ENCODE measurements at places on chromosomes 1 and 21. TPM values are rescaled to one million over a fixed set of nuclear protein-coding genes. Genes with fewer than 3 reads are reported as not detected.
A peak's percentile ranks its signal among the peaks of the same experiment; 100 is the strongest.

GRCh38 chr1:58047265-58047858, 499.2 kb downstream of the OMA1 start:
- H3K27me3 ChIP-seq, result no peaks in the 10 kb centered on the region
- no peaks in the 10 kb centered on the region for H3K4me1 ChIP-seq
- no peak overlapping the region for H3K4me3 ChIP-seq

Gene U2AF1
- 40.9 TPM for total RNA-seq

DNA sequence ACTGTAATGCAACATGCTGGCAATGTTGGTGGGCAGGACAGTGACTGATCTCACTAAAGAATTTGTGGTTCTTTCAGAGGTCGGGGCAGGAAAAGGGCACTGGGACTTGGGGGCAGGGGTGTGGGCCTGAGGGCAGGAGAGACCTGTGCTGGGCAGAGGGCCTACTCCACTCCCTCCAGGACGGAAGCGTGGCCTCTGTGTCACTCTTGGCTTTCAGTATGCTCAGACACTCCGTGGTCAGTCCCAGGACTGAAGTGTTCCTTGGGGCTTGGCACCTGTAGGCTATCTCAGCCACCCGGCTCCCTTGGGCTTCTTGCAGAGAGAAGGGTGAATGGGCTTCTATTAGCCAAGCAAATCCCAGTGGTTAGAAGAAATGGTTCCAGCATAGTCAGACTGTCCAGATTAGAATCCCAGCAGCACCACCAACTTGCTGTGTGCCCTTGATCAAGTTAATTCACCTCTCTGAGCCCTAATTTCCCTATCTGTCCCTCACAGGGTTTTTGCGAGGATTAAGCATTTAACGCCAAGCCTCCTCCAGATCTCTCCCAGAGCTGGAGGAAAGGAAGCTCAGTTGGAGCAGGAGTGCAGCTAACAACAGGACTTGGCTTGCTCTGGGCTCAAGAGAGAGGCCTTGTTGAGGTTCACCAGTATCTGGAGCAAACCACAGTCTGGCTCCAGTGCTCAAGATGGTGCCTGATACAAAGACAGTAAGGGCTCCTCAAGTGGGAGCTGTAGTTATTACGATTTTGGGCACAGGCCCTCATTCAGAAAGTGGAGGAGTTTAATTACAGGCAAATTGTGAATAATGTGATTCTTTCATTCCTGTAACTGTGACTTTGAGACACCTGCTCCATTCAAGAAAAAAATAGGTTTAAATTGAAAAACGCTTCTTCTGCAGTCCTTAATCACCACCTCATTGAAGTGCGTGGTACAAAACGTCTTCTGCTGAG, 57.7 kb upstream of the LRP8 start:
- no peaks in the 10 kb centered on the region for H3K27me3 ChIP-seq
- no peak for DNase-seq
- no peak overlapping the region for H3K27ac ChIP-seq
- peaks cover 5% of the 10 kb centered on the region for H3K4me1 ChIP-seq
- no peaks in the 10 kb centered on the region for H3K36me3 ChIP-seq

Gene CFAP107
- total RNA-seq, result 1.1 TPM

Gene LCE1D
- total RNA-seq, result not detected

Gene ARHGAP29
- total RNA-seq, result 27.8 TPM

GRCh38 chr1:111515291-111516004, 12.0 kb upstream of the ADORA3 start:
- DNase-seq, result no peak
- H3K4me1 ChIP-seq, result no peaks in the 10 kb centered on the region
- no peaks in the 10 kb centered on the region for H3K36me3 ChIP-seq
- peak overlapping the region; percentile 9 for H3K4me3 ChIP-seq
- H3K27ac ChIP-seq, result peak overlapping the region; percentile 67

Gene NPHS2
- not detected for total RNA-seq

GRCh38 chr1:24591781-24592180, 35.9 kb downstream of the NCMAP start:
- DNase-seq, result no peak
- no peaks in the 10 kb centered on the region for H3K27me3 ChIP-seq
- H3K27ac ChIP-seq, result no peak overlapping the region
- no peaks in the 10 kb centered on the region for H3K4me1 ChIP-seq

DNA sequence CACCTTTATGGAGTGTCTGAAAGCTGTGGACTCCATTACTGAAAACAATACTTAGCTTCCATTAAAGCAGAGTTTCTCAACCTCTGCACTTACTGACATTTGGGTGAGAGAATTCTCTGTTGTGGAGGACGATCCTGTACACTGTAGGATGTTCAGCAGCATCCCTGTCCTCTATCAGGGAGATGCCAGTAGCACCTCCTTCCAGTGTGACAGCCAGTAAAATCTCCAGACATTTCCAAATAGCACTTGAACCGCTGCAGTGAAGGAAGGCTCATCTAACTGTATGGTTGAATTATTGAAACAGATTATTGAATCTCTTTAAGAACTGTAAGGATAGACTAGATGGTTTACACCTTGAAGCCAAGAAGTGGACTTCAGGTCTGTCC, 3.1 kb downstream of the PRDM2 start:
- peaks cover 2% of the 10 kb centered on the region for H3K4me1 ChIP-seq
- no peaks in the 10 kb centered on the region for H3K36me3 ChIP-seq
- no peak overlapping the region for H3K4me3 ChIP-seq
- H3K27ac ChIP-seq, result no peak overlapping the region

DNA sequence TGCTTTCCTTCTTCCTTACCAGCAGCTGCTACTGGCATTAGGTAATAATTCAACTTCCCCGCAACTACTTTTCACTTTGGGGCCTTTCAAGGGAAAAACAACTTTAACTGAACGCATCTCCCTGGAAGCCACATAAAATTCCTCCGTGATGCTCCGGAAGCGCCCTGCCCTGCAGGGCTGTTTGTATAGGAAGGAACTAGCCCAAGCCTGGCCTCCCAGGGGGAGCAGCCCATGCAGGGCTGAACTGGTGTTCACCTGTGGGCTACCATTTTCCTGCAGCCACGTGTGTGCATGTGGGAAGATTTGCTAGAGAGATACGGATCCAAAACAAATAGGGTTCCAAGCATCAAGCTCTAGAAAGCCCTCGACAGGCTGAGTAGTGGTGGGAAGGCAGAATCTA, 14.4 kb downstream of the CLDN14 start:
- H3K4me1 ChIP-seq, result no peaks in the 10 kb centered on the region
- no peak overlapping the region for H3K4me3 ChIP-seq
- no peak for DNase-seq
- H3K27ac ChIP-seq, result no peak overlapping the region
- no peaks in the 10 kb centered on the region for H3K36me3 ChIP-seq

DNA sequence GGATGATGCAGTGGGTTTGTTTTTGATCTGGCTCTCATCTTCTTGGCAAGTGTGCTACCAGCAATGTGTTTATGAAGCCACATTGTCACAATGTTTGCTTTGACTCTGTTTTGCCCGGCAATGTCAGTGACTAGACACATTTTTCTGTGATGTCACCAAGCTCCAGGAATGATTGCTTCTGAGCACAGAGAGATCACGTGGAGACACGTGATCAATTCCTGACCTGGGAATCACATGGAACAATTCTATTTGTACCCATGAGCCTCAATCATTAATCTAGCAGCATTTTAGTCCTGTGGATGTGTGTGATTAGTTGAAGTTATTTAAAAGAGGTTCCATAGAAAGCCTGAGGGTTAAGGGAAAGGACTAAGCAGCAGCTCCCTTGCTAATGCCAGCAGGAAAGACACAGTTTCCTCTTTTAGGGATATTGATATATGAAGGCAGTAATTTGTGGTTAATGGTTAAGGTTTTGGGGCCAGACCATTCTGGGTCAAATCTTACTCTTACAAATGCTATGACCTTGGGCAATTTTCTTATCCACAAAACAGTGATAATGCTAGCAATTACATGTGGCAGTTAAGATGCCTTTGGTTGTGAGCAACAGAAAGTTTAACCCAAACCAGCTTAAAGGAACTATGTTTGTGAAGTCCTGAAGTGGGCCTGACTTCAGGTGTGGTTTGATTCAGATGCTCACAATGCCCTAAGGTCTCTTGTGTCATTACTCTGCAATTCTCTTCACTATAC, 59.0 kb downstream of the FASLG start:
- no peaks in the 10 kb centered on the region for H3K27me3 ChIP-seq
- no peak overlapping the region for H3K4me3 ChIP-seq
- DNase-seq, result no peak
- H3K36me3 ChIP-seq, result no peaks in the 10 kb centered on the region
- no peaks in the 10 kb centered on the region for H3K4me1 ChIP-seq

DNA sequence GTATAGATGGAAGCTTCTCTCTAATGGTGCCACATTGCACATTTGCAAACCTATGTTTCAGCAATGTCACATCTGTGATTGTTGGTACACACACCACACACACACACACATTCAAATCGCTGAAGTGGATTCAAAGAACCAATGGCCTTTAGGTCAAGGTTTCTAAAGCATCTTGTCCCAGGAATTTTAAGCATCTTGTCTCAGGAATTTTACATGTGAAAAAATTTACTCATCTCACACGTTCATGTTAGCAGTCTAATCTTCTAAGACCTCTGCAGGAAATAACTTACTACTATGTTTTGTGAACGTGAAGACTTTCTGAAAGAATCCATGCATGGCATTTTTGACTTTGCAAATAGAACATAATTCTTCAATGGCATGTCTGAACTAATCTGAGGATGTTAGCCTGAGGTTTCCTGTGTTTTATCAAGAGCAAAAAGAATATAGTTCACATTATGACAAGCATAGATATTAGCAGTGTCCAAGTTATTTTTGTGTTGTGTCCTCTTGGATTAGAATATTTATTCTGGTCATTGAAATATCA, 125.1 kb downstream of the CYYR1 start:
- H3K27ac ChIP-seq, result no peak overlapping the region
- H3K4me3 ChIP-seq, result no peak overlapping the region
- H3K4me1 ChIP-seq, result no peaks in the 10 kb centered on the region

- no peak for DNase-seq
- H3K4me1 ChIP-seq, result no peaks in the 10 kb centered on the region
- no peak overlapping the region for H3K4me3 ChIP-seq
- H3K27ac ChIP-seq, result no peak overlapping the region
Measured at GRCh38 chr1:183360473-183360872, 57.7 kb downstream of the NMNAT2 start.

DNA sequence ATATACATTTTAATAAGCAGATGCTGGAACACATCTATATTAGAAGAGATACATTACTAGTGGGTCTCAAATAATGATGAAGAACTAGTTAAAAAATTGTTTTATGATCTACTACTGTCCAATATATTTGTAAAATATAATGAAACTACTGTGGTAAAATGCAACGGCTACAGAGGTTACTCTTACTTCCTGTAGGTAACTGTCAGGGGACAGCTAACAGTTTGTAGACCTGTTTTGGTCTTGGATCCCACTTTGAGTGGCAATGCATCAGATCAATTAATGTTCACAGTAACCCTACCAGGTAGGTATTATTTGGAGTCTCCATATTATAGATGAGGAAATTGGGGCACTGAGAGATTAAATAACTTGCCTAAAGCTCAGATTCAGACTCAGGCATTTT, 26.7 kb upstream of the MYSM1 start:
- DNase-seq, result no peak
- H3K36me3 ChIP-seq, result no peaks in the 10 kb centered on the region
- H3K4me1 ChIP-seq, result no peaks in the 10 kb centered on the region
- H3K27me3 ChIP-seq, result no peaks in the 10 kb centered on the region

Gene GPN2
- total RNA-seq, result 15.7 TPM

DNA sequence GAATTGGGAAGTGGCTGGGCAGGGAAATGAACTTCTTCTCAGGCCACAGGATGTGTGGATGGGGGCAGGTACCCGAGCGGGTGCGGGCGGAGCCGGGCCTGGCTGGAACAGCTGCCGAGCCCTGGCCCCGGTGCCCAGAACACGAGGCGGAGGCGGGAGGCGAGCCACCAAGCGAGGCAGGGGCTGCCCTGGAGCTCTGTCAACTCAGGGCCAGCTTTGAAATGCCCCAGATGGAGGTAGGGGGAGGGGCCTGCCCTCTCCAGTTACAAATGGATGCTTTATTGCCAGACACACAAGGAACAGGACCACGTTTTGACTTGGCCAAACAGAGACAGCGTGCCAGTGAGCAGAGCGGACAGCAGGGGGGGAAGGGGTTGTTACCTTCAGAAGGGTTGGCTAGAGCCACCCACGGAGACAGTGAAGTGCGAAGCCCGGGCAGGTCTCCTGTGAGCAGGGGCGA, 240.4 kb downstream of the SDCCAG8 start:
- no peak overlapping the region for H3K4me3 ChIP-seq
- H3K27ac ChIP-seq, result peak overlapping the region; percentile 35
- no peaks in the 10 kb centered on the region for H3K36me3 ChIP-seq
- DNase-seq, result no peak

DNA sequence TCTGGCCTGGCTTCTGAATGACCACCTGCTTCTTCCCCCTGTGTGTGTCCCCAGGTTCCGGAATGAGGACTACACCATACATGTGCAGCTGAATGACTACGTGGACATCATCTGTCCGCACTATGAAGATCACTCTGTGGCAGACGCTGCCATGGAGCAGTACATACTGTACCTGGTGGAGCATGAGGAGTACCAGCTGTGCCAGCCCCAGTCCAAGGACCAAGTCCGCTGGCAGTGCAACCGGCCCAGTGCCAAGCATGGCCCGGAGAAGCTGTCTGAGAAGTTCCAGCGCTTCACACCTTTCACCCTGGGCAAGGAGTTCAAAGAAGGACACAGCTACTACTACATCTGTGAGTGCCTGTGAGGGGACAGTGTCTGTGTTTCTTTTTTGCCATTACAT, 3.6 kb downstream of the EFNA1 start:
- peak; percentile 64 for DNase-seq
- peak overlapping the region; percentile 80 for H3K4me3 ChIP-seq
- H3K36me3 ChIP-seq, result peaks cover 5% of the 10 kb centered on the region
- H3K27ac ChIP-seq, result peak overlapping the region; percentile 98
- H3K27me3 ChIP-seq, result no peaks in the 10 kb centered on the region

- no peaks in the 10 kb centered on the region for H3K27me3 ChIP-seq
- no peak for DNase-seq
- no peak overlapping the region for H3K27ac ChIP-seq
- H3K4me1 ChIP-seq, result peaks cover 4% of the 10 kb centered on the region
Measured at GRCh38 chr1:10553118-10553517, 78.4 kb downstream of the PEX14 start.

DNA sequence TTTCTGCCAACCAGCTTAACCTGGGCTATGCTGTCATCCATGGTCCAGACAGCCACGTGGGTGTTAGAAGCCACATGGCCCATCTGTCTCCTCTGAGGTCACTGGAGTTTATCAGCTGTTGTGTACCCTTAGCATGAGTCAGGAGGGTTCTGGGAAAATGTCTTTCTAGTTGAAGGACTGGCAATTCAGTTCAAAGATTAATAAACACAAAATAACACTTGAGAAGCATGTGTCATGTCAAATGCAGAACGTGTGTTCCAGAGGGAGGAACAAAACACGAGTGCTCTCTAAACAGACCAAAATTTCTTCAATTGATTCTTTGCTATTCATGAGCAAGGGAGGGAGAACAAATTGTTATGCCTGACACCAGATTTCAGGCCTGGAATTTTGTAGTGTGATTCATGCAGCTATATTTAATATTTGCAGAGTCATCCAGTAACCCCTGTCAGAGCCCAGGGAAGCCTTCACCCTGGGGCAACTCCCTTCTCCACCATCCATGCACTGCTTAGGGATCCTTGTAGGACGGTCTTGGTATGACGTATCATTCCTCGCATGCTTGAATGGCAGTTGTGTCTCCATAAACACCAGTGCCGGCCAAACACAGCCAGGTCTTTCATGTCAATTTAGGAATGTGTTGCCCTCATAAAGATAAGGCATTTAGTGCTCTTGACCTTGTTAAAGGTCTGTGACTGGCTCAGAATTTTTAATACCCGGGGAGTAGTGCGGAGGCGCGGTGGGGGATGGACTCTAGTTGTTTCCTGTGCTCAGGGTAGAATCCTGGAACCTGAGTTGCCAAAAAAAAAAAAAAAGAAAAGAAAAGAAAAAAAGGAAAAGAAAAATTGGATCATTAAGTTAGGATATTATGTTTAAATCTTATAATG, 27.7 kb upstream of the DYRK1A start:
- no peak for DNase-seq
- H3K4me1 ChIP-seq, result no peaks in the 10 kb centered on the region
- no peaks in the 10 kb centered on the region for H3K27me3 ChIP-seq
- H3K36me3 ChIP-seq, result no peaks in the 10 kb centered on the region
- H3K4me3 ChIP-seq, result no peak overlapping the region

Gene PPIAL4G
- not detected for total RNA-seq

Measured in prostate gland (tissue), 2 donors.